ENCODE measurements at places on chromosomes 2 and 18. TPM values are rescaled to one million over a fixed set of nuclear protein-coding genes. Genes with fewer than 3 reads are reported as not detected.

HSBP1L1 gene
- total RNA-seq: 17.7 TPM

C2orf78 gene
- not detected for total RNA-seq

HOXD8 gene
- 12.2 TPM for total RNA-seq

OTOS gene
- total RNA-seq: not detected

SLC4A3 gene
- total RNA-seq: 1.3 TPM

Data from subcutaneous adipose tissue (tissue), 4 donors.